ENCODE measurements at places on chromosomes 5 and 9.

GRCh38 chr9:109846776-109847175 is 66.8 kb downstream of the PALM2AKAP2 start:
- DNase-seq: no peak

GRCh38 chr5:17890501-17890900 is 256.2 kb downstream of the TAF11L14 start:
- no peak for DNase-seq

- DNase-seq: no peak
Observed at GRCh38 chr5:145619806-145620310, 215.3 kb downstream of the PRELID2 start.

GRCh38 chr9:21854594-21854993 is 52.2 kb downstream of the MTAP start:
- DNase-seq: no peak

- DNase-seq: peak; percentile 4
Observed at GRCh38 chr5:65651144-65651543, 26.3 kb downstream of the SHLD3 start.

GRCh38 chr5:61612431-61612830 is 280.4 kb downstream of the ZSWIM6 start:
- no peak for DNase-seq

GRCh38 chr9:129814432-129815223 is 9.3 kb downstream of the TOR1A start:
- DNase-seq: no peak

- DNase-seq: no peak
Observed at GRCh38 chr9:68798423-68798822, 93.4 kb downstream of the PIP5K1B start.

GRCh38 chr9:130368631-130369103 is 76.1 kb upstream of the ASS1 start:
- peak; percentile 23 for DNase-seq

GRCh38 chr9:121218357-121219027 is 16.8 kb upstream of the RAB14 start:
- DNase-seq: no peak

GRCh38 chr5:120436996-120437395 is 27.1 kb upstream of the PRR16 start:
- no peak for DNase-seq

DNA sequence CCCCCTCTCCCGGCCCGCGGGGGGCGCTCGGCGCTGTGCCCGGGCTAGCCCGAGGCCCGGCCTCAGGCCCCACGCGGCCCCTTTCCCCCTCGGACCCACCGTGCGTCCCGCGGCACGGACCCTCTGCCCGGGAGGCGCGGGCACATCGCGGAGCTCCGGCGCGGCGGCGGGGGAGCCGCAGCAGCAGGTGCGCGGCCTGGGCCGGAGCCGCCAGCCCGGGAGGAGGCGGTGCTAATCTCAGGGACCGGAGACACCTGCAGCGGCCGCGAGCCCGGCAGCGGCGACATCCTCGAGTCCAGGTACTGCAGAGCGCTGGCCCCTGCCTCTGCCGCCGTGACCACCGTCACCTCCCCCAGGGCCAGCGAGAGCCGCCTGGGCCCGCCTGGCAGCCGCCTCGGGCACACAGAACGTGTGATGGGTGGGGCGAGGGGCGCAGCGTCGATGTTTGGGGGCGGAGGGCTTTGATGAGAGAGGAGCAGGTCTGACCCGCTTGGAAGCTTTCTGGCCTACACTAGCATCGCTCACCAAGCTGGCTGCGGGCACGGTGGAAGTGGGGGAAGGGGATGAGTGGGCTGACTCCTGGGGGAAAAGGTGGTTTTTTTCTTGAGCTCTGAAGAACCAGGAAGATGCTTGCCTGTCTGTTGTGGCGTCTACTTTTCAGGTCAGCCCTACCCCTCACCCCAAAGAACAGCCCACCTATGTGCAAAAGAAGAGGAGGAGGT is 524 bp downstream of the CYFIP2 start:
- DNase-seq: peak; percentile 35

- no peak for DNase-seq
Observed at GRCh38 chr9:15182101-15182551, 124.9 kb downstream of the TTC39B start.

DNA sequence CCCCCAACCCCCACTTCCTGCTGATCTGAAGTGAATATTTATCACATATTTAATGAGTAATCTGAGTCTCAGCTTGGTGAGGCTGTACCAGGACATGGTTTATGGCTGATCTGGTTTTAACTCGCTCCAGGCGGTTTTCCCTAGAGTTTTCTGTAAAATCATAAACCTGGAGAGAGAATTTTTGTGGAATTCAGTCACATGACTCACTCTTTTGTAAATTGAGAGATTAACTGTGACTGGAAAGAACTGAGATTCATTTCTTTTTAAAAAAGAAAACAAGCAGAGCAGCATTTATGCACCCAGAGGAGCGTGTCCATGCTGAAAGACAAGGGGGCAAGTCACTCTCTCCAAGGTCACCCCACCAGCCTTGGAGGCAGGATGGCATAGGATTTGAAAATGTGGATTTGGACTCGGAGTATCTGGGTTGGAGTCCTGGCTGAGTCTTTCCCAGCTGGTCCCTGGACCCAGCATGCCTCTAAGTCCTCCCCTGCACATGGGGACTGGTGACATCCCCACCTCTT is 81.8 kb downstream of the ZNF618 start:
- peak; percentile 52 for DNase-seq

GRCh38 chr9:81108821-81109220 is 580.5 kb downstream of the TLE1 start:
- DNase-seq: no peak

DNA sequence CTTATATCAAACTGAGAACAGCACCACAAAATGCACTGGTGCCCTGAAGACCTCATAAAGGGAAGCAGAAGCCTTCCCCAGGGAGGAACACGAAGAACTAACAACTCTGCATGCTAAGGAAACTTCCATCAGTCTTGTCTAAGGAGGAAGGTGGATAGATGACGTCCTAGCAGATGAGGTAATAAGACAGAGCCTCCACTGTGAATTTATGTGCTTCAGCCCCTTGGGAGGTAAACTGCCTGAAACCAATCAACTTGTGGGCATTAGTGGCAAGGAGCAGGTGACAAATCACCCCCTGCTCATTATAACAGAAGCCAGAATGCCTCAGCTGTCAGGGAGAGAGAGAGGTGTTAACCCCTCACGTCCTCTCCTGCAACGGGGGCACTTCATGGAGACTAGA is 48.9 kb upstream of the SPIN1 start:
- no peak for DNase-seq

DNA sequence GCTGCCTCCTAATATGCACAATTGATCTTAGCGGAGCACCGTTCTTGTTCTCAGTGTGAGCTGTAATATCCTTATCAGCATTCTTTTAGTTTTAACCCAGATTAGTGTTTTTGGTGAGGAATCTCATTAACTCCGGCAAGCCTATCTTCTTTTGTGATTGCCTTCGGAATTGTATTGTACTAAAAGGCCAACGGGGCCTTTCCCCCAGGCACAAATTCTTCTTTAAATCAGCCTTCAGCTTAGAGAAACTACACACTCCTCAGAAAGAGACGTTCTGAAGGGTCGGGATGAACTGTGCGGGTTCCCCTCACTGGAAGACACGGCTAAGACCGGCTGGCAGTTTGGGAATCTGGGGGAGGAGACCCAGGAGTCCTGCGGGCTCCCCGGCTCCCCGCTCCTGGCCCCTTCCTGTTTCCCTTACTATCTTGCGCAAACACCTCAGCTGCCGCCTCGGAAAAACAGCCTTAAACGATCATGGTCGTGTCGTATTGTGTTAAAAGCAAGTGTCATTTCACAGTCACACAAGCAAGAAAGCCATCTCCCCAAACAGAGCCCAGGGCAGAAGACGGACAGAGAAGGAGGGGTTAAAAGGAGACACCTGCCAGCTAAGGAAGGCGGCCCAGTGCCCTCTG is 353.1 kb upstream of the IRX2 start:
- no peak for DNase-seq

- no peak for DNase-seq
Observed at GRCh38 chr9:135290566-135290965, 189.0 kb upstream of the PPP1R26 start.

DNA sequence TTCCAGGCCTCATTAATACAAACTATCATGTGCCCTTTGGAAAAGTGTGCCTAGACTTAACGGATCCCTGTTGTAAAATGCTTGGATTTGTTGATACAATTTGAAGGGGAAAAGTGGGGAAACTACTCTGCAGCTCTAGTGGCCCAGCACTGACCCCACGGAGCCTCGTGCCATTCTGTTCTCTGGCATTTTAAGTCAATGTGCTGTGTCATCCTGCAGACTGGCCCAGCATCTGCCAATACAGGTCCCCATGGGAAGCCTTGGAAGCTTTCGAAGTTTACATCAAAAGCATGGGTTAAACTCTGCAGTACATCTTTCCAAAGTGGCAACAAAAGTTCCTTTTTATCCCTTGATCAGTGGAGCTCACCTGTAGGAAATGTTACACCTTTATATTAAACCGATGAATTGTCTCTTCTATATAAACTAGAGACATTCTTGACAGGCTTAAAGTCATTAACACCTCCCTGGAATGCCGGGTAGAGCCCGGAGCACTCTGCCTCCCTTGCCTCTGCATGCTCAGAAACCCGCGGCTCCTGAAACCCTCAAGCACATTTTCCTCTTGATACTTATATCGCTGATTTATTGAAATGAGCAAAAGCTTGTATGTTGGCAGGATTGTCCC is 596.0 kb upstream of the ADAMTS16 start:
- no peak for DNase-seq

- DNase-seq: no peak
Observed at GRCh38 chr5:122770477-122770876, 4.4 kb upstream of the SNX2 start.

DNA sequence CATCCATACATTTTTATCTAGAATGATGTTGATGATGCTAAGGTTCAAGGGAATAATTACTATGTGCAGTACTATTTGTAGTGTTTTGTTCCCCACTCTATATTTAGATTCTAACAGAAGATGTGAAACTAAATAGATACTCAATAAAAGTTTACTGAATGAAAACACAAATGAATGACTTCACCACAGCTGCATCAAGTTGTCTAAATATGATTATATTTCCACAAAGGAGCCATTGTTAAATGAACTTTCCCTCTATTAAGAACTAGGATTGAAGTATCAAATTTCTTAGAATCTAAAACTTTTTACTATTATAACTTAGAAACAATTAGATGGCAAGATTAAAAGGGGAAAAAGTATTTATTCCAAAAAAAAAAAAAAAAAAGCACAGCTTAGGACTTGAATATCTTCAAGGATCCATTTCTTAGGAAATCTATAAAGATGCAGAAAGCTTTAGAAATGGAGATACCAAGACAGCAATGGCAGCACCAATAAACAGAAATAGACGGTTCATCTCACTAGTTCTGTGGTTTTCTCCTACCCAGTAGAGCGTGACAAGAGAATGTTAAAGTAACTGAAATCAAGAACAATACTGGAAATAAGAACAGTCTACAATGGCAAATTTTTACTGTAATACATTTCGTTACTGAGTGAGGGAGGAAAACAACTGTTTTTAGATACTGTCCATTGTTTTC is 347.6 kb downstream of the EBF1 start:
- DNase-seq: no peak

GRCh38 chr5:157570531-157571200 is 4.9 kb downstream of the ADAM19 start:
- no peak for DNase-seq

DNA sequence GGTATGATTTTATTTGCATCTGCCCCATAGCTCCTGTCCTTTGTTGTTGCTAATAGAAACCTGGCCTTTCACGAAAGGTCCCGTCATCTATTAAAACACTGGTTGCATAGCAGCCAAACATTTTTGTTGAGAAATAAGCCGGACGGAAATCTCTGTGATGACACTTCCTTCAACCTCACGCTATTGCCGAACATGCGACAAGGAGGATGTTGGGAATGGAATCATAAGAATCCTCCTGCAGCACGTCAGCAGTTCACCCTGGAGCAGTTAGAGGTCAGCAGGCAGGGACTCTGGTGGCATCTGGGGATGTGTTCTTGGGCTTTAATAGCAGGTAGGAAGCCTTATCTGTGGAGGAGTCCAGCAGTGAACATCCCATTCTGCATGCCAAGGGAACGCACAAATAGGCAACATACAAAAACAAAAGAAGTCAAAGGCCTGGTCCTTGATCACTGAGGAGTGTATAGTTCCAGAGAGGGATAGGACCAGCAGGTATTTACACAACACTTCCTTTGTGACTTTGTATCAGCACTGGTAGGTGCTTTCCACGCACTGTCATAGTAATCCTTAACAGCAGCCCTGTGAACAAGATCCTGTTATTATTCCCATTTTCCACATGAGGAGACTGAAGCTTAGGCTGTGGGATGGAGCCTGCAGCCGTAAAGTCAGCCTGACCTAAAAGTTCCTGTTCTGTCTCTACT is 33.4 kb downstream of the ARHGAP26 start:
- DNase-seq: peak; percentile 94

DNA sequence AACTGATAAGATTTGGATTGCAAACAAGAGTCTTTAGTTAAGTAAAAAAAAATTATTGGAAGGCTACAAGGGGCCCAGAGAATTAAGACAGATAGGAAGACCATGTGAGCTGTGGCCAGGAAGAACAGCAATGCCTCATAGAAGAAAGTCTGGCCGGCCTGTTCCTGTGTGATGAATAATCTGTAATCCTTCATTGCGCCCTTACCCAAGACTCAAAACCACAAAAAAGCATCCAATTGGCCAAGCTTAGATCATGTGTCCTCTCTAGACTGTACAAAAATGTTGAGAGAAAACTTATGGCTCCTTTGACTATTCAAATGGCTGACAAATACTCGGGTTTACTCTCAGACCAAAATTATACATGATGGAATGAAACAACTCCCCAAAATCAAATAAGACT is 1383.5 kb downstream of the PTPRD start:
- DNase-seq: no peak

- DNase-seq: no peak
Observed at GRCh38 chr5:114782869-114783268, 386.8 kb downstream of the TRIM36 start.

DNA sequence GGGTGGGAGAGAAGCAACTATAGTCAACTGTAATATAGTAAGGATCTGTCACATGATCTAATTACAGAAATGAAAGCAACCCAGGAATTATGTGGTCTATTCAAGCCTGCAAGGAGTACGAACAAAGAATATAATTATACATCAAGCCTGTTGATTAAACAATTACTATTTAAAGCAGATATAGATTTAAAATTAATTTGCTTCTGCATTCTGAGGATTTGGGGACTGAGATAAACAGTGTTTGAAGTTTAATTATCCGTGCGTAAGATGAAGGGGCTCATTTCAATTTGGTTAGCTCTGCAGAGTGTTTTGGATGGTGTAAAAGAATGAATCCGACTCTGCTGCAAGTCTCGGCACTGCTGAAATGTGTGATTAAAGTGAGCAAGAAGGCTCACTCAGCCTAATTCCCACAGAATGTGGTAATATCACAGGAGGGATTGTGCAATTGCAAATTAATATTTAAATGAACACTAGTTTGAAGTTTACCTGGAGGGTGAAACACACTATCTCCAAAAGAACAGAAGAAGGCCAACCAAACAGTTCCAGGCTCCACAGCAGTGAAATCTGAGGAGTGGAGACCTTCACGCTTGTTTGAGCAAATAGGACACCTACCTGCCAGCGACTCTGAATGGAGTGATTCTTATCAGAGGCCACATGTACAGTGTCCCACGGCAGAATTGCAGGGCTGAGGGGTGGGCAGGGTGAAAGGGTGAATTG is 420.6 kb upstream of the SLC30A5 start:
- DNase-seq: no peak

Measured in A549 (cell line).